ENCODE measurements at places on chromosomes 11 and 22. TPM values are rescaled to one million over a fixed set of nuclear protein-coding genes. Genes with fewer than 3 reads are reported as not detected.

Gene SLC29A2
- total RNA-seq: 0.48 TPM

Gene CLTCL1
- total RNA-seq: 2.1 TPM

Gene AIFM3
- 0.18 TPM for total RNA-seq

Gene PTPN5
- 0.34 TPM for total RNA-seq

Gene TOMT
- not detected for total RNA-seq

Gene LGALS12
- total RNA-seq: not detected

DNA sequence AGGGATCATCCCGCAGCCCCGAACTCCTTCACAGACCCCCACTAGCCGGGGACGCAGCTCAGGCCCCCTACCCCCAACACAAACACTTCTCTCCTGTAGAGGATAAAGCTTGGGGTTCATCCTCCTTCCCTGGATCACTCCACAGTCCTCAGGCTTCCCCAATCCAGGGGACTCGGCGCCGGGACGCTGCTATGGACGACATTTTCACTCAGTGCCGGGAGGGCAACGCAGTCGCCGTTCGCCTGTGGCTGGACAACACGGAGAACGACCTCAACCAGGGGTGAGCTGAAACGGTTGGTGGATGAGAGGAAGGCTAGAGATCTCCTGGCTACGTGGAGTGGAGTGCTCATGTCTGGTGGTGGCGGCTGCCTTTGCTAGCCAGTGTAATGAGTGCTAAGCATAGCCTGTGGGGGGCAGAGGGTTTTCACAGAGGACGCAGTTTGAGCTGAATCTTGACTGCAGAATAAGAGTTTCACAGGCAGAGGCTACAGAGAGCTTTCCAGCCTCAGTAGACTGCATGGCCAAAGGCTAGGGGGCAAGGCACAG is 580 bp downstream of the ILK start:
- DNase-seq: no peak

GRCh38 chr11:57213342-57214097 is 23.5 kb downstream of the APLNR start:
- DNase-seq: no peak

GRCh38 chr22:24593836-24594568 is 1.1 kb upstream of the LRRC75B start:
- no peak for DNase-seq

DNA sequence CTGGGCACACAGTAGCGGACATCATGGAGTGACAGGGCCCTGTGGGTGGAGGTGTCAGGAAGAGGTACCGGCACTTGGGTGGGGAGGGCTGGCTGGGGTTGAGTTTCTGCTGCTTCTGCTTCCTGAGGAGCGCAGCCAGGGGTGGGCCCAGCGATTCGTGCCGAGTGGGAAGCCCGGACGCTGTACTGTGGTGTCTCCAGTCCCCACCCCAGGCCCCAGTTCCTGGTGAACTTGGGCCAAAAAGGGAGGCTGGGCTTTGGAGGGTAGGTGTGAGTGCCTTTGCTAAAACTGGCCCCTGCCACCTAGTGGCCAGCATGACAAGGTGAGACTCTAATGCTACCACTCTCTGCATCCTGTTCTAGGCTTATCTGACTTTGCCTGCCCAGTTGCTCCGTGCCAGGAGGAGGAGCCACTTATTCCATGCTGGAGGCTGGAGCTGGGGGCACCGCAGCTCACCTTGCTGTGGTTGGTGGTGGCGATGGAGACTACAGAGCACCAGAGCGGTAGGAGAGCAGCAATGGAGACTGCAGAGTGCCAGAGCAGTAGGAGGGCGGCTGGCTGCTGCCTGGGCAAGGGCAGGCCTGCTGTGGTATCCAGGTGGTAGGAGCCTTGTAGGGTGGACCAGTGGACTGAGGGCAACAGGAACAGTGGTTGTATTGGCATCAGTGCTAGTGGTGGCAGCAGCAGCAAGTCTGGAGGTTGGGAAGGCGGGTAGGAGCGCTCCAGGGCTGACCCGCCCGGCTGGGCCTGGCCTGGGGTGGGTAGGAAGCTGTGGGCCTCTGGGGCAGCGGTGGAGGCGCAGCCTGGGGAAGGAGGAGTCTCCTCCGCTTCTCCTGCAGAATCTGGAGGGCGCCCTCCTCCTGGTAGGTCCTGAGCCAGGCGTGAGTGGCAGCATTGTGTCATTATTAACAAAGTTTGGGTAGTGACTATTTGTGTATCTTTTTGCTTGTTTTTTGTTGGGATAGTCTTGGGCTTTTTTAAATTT is 2.2 kb upstream of the RFPL2 start:
- no peak for DNase-seq

GRCh38 chr22:29313126-29313575 is 2.3 kb downstream of the RASL10A start:
- DNase-seq: no peak

GRCh38 chr11:130413405-130414106 is 14.9 kb downstream of the ADAMTS8 start:
- DNase-seq: no peak

GRCh38 chr11:24705474-24705873 is 208.6 kb downstream of the LUZP2 start:
- DNase-seq: no peak

DNA sequence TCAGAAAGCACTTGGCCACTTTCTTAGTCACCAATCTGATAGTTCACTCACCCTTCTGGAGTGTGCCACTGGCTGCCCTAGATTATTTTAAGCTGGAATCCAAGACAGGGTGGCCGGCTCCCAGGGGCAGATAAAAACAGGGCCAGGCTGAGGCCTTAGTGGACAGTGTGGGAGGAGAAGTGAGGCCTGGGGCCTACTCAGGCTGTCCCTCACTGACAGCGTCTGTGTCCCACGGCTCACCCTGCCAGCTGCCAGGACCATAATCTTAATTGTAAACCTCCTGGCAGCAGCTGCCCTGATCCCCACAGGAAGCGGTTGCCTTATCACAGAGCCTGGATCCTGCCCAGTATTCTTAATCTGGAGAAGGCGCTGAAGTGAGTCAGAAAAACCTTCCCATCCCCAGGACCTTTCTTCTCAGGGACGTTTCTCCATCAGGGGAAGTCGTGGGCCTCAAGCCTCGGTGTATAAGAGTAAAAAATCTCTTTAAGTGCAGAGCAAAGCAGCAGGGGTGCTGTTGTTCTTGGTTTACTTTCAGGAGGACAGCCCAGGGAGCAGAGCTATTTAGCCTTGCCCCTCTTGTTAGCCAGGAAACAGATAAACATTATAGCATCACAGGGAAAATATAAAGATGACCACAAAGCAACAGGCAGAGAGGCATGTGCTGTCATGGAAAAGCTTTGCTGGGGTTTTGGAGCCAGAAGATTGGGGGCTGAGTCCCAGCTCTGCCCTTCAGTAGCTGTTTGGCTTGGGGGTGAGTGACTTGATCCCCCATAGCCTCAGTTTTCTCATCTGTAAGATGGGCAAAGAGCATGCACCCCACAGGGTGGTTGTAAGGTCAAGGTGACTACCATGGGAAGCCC is 39.6 kb downstream of the TSPAN18 start:
- DNase-seq: no peak

DNA sequence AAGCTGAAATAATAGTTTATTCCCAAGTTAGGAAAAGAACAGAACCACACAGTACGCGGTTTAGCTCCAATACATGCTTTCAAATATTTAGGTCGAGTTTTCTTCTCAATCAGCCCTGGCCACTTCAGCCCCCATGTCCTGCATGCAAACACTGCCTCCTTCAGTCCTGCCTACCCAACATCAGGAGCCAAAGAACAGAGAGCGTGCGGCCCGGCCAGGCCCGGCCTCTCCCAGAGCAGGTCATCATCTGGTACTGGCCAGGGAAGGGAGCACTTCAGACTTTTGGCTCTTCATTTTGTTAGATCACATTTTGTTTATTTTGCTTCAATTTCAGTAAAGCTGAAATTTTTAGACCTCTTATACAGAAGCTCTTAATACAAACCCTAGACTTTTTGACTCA is 6.7 kb downstream of the BRD1 start:
- no peak for DNase-seq

- no peak for DNase-seq
Measured at GRCh38 chr11:64444838-64445441, 86.0 kb downstream of the RPS6KA4 start.

GRCh38 chr11:4865855-4866254 is 15.8 kb upstream of the OR51T1 start:
- DNase-seq: no peak

DNA sequence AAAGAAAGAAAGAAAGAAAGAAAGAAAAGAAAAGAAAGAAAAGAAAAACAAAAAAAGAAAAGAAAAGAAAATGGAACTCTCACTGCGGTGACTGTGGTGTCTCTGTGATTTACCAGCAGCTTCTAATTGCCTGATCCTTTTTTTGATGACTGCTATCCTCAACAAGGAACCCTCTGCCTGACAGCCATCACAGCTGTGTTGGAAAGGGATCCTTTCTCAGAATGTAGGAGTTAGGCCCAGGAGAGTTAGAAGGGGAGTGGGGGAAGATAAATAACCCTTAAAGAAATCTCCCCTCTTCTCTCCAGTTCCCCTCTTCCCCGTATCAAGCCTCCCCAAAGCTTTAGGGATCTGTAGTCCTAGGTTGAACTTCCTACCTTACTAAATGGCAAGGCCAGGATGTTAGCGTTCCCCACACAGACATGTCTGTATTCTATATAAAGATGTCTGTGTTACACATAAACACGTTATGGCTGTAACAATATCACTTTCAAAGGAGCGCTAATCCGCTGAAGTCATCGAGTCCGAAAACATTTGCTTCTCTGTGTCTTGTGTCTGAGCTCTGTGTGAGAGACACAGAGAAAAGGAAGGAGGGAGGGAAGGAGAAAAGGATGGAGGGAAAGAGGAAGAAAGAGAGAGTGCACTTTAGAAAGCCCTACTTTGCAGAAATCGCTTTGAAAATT is 26.8 kb upstream of the WT1 start:
- DNase-seq: no peak

GRCh38 chr11:120827198-120827597 is 196.7 kb upstream of the TBCEL start:
- DNase-seq: no peak

GRCh38 chr11:35600331-35600838 is 17.9 kb upstream of the FJX1 start:
- no peak for DNase-seq

GRCh38 chr11:25483915-25484635 is 847.9 kb upstream of the ANO3 start:
- no peak for DNase-seq

DNA sequence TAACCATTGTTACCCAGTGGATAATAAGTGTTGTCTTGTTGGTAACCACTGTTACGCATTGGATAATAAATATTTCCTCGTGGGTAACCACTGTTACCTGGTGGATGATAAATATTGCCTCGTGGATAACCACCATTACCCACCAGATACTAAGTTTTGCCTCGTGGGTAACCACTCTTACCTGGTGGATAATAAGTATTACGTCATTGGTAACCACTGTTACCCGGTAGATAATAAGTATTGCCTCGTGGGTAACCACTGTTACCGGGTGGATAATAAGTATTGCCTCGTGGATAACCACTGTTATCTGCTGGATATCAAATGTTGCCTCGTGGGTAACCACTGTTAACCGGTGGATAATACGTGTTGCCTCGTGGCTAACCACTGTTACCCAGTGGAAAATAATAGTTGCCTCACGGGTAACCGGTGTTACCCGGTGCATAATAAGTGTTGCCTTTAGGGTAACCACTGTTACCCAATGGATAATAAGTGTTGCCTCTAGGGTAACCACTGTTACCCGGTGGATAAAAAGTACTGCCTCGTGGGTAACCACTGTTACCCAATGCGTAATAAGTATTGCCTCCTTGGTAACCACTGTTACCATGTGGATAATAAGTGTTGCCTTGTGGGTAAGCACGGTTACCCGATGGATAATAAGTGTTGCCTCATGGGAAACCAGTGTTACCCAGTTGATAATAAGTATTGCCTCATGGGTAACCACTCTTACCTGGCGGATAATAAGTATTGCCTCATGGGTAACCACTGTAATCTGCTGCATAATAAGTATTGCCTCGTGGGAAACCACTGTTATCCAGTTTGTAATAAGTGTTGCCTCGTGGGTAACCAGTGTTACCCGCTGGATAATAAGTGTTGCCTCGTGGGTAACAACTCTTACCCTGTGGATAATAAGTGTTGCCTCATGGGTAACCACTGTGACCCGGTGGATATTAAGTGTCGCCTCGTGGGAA is 21.9 kb upstream of the NXPE4 start:
- no peak for DNase-seq

DNA sequence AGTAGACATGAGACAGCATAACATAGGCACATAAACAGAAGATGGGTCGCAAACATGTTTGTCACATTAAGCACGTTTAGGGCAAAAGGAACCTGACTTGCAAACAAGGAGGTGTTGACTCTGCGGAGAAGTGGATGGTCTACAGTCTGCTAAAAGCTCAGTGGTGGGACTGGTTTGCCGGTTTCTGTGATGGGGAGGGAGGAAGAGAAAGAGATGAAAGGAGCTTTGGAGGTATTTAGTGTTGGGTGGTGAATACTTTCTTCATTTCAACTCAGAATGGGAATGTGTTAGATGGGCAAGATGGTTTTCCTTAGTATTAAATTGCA is 191.4 kb upstream of the SORL1-AS1 start:
- DNase-seq: no peak

DNA sequence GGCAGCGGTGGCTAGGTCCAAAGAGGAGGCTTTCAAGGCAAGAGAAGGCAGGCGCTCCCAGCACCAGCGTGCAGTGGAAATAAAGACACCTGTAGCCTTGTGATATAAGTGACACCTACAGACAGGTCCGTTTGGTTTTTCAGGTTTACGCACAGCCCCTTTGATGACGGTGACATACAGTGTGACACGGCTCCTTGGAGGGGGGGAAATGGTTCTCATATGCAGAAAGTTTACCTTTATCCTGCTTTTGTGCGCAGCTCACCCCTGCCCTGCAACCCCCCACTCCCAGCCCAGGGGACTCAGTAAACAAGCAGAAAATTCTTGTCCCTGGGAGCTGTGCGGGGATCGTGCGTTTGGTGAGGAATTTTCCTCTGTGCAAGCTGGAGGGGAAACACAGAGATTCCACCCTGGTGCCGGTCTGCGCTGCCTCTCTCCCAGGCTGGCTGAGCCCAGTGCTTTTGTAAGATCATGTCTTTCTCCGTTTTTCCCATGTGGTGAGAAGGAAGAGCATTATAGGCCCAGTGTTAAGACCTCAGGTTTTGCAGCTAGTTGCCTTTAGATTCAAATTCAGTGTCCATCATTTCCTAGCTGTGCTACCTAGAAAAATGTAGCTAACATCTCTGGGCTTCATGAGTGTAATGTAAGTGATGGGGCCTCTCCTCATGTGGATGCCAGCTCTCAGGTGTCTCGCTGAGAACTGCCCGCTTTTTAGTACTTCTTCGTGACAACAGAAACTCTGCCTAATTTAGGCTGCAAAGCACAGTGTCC is at the start of gene ELF5:
TSS of gene ELF5 (minus strand) at position 113 of the 768 bp plus-strand sequence. CDS start 8,045 bp downstream, outside the sequence.
- DNase-seq: no peak

DNA sequence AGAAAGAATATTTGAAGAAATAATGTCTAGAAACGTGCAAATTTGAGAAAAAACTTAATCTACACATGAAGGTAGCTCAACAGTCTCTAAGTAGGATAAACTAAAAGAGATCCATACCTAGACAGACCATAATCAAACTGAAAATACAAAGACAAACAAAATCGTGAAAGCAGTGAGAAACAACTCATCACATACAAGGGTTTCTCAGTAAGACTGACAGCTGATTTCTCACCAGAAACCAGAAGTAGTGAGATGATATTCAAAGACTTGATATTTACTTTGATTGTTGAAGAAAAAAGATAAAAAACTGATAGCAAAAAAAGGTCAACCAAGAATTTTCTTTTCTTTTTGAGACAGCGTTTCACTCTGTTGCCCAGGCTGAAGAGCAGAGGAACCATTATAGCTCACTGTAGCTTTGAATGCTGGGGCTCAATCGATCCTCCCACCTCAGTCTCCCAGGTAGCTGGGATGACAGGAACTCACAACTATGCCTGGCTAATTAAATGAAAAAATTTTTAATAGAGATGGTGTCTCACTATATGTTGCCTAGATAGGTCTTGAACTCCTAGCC is 17.4 kb downstream of the NPAT start:
- DNase-seq: no peak

All from glomerular endothelial cell (primary cell).